ENCODE measurements at places on chromosomes 2 and 18. TPM values are rescaled to one million over a fixed set of nuclear protein-coding genes. Genes with fewer than 3 reads are reported as not detected.

- no peak for DNase-seq
Measured at GRCh38 chr2:186648130-186648529, 45.7 kb upstream of the FAM171B start.

GRCh38 chr2:224562831-224563230 is 22.3 kb downstream of the CUL3 start:
- no peak for DNase-seq

GRCh38 chr2:96531872-96532505 is 4.6 kb upstream of the ARID5A start:
- peak; percentile 95 for DNase-seq

- no peak for DNase-seq
Measured at GRCh38 chr2:201353116-201353515, 4.0 kb downstream of the FLACC1 start.

DNA sequence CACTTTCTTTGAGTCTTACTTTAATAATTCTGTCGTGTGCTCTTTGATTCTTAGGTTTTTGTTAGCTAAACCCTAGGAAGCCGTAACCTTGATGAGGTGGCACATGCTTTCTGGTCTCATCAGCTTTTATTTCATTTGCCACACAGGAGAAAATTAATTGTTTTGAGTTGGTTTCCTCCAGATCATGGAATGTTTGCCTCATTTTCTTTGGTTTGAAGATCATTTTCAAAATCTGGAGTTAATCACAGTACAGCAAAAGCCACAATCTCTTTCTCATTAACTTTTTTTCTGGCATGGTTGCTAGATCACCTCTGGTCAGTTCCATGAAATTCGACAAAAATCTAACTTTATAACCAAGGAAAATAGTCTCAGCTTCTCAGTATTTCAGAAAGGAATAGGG is 182.9 kb downstream of the MYO1B start:
- no peak for DNase-seq

DNA sequence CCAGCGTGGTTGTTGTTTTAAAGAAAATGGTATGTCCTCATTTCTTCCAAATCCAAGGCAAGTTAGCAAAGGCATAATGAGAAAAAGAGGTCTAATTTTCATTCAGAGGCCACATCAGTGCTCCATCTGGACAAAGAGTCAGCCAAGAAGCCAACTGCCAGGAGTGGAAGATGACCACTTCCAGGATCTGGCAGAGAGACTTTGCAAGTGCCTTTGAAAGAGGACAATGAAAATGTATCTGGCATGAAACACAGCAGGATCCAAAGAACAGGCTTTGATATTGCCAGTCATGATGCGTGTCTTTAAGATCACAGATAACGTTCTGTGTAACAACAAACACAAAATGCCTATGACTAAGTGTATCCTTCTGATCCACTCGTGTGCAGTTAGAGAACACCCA is 82.8 kb downstream of the AFF3 start:
- DNase-seq = no peak

- no peak for DNase-seq
Measured at GRCh38 chr2:196606516-196606915, 33.0 kb upstream of the CCDC150 start.

DNA sequence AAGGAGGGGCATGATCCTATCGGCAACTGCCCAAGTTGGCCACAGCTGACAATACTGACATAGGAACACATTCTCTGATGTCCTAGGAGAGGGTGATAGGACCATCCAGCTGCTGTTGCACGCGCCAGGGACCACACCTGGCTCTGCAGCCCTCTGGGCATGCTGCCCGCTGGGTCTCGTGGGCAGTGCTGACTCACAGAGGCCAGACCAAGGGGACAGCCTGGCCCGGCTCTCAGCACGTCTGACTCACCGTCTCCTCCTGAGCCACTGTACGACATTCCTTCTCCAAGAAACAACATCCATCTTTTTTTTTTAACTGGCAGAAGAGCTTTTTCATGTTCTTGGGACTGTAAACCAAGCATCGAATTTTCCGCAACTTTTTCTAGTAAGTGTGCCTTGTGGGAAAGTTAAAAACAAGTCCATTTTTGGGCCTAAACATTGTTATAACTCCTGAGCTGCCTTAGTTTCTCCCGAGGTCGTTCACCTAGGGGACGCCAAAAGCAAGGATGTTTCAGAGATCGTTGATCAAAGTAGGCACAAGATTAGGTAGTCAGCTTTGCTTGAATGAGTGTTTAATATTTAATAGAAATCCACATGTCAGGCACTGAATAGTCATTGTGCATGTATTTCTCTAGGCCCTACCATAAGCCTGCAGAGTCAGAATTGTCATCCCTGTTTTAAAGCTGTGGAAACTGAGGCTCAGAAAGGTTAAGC is 100.3 kb downstream of the TTC32 start:
- peak; percentile 81 for DNase-seq

- DNase-seq = no peak
Measured at GRCh38 chr18:22928339-22928738, 4.8 kb upstream of the RBBP8 start.

- peak; percentile 24 for DNase-seq
Measured at GRCh38 chr2:201363857-201364560, 6.9 kb upstream of the FLACC1 start.

DNA sequence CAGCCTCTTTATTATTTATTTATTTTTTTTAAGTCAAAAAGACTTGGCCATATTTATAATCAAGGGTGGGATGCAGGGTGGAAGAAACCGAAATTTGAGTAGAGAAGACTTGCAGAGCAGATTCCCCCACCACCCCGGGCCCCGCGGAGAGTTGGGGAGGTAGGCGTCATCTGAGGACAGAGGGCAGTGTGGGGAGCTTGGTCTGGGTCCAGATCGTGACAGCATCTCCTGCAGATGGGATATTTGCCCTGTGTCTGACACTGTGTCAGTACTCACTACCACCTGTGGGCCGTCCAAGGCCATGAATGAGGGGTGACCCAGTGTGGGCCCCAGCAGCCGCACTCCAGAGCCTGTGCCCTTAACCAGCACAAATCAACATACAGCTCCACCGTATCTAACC is 10.5 kb upstream of the PRELID3A start:
- DNase-seq = no peak

- DNase-seq = no peak
Measured at GRCh38 chr2:127321303-127321702, 27.4 kb upstream of the ERCC3 start.

The CRACDL gene
- 1.1 TPM for total RNA-seq

The KCNK3 gene
- total RNA-seq = 0.71 TPM

The PER2 gene
- total RNA-seq = 18.7 TPM

The PKDCC gene
- 0.84 TPM for total RNA-seq

The EML6 gene
- total RNA-seq = 6.6 TPM

The LONRF2 gene
- 1.6 TPM for total RNA-seq

The MLPH gene
- 81.4 TPM for total RNA-seq

The RBBP8 gene
- 66.6 TPM for total RNA-seq

The ITPRIPL1 gene
- total RNA-seq = 12.4 TPM

The OSR1 gene
- 2.6 TPM for total RNA-seq

The NPHP1 gene
- 4.7 TPM for total RNA-seq

The FBXO15 gene
- 1.1 TPM for total RNA-seq

The EFR3B gene
- total RNA-seq = 0.96 TPM

The ELOA2 gene
- total RNA-seq = not detected
